ENCODE measurements at places on chromosomes 5 and 9.

GRCh38 chr9:125632321-125633115, 74.5 kb downstream of the MAPKAP1 start:
- DNase-seq, result no peak

DNA sequence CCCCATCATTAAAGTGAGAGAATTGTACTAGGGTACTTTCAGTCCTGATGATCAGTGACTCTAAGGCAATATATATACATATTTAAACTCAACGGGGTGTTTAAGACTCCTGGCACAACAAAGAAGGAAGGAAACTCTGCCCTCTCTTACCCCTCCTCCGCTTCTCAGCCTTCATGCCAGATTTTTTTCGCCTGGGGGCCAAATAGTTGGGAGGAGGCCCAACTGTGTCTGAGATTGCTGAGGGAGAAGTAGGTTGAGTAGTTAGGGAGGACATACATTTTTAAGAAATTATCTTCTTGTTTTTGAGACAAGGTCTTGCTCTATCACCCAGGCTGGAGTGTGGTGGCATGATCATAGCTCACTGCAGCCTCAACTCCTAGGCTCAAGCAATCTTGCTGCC, 127.7 kb upstream of the SHB start:
- no peak for DNase-seq

DNA sequence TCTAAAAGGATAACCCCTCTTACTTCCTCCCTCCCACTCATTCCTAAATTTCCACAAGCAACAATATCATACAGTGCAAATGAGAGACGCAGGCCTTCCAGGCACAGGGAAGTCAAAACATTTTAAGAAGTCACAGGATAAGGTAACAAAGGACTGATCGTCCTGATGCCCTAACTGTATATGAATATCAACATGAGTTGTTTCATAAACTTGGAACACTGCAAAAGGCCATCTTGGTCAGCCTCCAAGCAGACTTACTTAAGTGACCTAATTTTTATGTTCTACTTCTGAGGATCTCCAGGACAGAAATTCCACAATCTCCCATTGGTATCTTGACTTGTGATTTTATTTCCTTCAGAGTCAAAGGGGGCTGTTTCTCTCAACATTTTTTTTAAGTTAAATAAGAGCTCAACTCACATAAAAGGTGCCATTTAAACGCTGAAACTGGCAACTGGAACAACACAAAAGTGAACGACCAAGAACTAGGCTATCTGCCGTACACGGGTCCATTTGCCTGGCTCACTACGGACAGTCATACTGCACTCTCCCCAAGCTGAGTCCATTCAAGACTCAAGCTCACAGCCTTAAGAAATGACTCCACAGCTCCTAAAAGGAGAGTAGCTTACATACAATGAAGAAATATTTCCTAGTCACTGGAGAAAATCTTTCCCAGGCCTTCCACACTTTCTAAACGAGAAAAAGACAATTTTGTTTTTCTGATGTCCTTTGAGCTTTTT, 71.3 kb downstream of the LHFPL2 start:
- DNase-seq, result no peak

DNA sequence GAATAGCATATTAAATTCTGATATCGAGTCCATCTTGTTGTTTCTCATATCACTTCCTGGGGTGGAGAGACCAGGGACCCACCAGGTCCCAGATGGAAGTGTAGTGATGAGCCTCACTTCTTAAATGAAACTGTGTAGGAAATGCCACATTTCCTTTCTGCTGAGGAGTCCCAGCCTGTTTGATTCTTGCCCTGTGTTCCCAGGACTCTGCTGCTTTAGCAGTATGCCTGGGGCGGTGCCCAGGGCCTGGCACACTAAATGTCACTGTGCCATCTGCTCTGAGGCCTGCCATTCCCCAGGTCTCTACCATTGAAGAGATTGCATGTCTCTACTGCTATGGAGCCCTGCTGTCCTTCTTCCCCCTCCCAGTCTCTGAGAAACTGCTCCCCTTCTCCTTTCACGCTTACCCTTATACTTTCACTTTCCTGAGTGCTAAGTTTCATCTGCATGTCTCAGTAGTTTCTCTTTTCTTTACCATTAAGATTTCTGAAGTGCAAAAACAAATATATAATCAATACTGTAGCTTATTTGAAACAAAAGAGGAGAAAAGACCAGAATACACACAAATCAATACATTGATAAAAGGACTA, 260.4 kb downstream of the GABRB2 start:
- peak; percentile 46 for DNase-seq

DNA sequence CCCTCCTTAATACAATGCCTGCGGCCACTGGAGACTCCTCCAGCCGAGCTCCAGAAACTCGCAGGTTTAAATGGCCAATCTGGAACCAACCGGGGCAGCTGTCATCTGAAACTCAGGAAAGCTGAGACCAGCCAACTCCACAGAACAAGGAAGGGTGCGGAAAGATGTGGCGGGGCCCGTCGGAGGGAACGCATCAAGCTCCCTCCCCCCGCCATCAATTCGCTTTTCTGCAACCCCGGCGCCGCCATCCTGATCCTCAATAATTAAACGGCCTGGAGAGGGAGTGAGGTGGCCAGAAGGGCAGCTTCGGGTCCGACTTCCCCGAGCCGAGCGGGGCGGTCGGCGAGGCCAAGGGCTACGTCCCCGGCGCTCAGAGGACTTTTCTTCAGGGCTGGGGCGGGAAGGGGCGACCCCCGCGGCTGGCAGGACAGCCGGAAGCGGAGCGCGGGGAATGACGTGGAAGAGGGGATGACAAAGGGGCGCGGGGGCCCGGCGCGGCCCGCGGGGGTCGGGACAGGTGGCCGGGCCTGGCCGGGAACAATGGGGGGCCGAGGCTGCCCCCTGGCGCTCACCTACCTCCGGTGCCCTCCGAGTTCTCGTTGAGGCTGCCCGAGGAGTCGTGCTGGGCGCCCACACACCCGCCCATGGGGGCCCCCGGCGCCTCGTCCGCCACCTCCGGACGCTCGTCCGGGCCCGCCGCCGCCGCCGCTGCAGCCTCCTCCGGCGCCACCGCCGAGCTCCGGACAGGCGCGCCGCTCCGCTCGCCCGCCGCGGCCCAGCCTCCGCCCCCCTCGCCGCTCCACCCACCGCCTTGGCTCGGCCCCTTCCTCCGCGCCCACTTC, at the start of gene UBTD2:
Gene UBTD2 (minus strand): TSS at position 745 of the 842 bp plus-strand sequence. CDS start 99 bp downstream, at position 646.
- DNase-seq, result peak; percentile 36

GRCh38 chr9:137162505-137163364, 7.1 kb downstream of the LRRC26 start:
- DNase-seq, result no peak

- no peak for DNase-seq
These were observed 804.8 kb upstream of the ZNF608 start for GRCh38 chr5:125551246-125551645.

- no peak for DNase-seq
These were observed 226.0 kb upstream of the C9orf72 start for GRCh38 chr9:27799326-27799725.

GRCh38 chr9:92077888-92078287, 37.3 kb downstream of the SPTLC1 start:
- no peak for DNase-seq

DNA sequence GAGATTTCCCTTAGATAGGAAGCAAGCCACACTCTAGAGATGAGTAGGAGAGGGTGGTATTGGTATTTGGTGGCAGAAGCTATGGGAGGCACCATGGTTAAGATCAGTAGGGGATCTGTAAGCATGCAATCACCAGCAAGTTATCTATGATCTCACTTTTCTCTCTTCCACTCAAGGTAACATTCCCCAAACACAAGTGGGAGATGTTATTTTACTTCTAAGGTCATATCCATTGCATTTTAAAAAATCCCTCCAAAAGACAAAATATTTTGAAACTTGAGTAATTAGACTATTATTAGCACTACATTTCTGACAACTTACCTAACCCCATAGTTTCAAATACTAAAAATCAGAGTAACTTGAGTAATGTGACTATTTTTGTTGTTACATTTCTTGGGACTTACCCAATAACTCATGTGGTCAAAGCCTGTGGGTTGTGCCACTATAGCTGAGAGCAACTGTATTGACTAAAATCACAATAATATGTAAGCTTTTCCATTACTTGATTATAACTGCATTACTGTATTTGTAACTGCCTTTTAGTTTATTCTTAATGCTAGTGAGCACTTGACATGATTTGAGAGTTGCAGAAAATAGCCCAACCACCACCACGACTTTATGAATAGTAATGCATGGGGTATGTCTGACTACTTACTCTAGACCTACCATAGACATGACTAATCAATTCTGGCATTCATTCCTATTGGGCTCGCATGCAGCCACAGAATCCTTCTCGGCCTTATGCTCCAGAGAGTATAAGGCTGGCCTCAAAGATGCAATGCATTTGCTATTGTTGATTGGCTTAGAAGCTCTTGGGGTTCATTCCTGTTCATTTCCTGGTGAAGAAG, 264.7 kb downstream of the TRIM32 start:
- no peak for DNase-seq

GRCh38 chr5:16311666-16312065, 132.1 kb upstream of the MARCHF11 start:
- DNase-seq, result no peak

- no peak for DNase-seq
These were observed 262.5 kb downstream of the DOCK8 start for GRCh38 chr9:477193-477592.

DNA sequence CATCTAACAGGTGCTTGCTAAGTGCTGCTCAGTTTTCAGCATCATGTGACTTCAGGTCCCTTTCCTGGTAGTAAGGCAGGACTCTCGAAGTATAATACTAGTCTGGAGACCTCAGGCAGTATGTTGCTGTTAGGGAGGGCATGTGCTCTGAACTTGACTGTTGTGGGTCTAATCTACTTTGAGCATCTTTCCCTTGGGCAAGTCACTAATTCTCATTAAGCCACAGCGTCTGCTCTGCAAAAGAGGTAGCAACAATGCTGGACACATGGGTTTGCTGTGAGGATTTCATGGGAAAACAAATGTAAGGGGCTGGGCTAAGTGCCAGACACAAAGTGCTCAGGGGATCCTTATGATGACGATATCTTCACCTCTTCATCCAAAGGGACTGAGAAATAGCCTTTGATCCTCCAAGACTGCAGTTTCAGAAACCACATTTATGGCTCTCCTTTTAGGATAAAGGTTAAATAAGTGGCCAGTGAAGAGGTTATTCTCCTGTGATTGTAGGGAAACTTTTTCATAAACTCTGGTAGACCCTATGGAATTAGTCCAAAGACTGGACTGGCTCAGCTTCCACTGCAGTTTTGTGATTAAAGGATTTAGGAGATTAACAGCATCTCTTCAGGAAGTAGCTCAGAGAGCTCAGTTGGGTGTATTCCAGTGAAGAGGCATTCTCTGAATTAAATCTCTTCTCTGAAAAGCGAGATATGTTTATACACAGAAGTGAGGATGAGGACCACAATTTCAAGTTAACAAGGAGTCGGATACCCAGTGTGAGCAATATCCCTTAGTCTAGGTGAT, 216.6 kb downstream of the SGCD start:
- no peak for DNase-seq

GRCh38 chr5:72179028-72179815, 71.9 kb downstream of the MAP1B start:
- DNase-seq, result no peak
